Activated CD8-positive, alpha-beta memory T cell treated with anti-CD3 and anti-CD28 coated beads for 24 hours (primary cell): ENCODE measurements at places on chromosomes 1 and 21.

DNA sequence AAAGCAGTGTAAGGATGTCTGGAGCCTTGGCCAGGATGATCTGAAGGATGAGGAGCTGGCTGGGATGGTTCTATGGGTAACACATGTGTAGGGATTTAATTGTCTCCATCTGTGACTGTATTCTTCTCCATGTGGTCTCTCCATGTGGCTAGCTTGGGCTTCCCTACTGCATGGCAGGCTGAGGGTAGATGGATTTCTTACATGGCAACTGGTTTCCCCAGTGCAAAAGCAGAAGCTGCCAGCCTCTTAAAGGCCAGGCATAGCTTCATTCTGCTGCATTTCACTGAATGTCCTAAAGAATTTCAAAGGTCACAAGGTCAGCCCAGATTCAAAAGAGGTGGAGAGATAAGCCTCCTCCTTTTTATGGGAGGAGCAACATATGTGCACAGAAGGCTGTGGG, 61.7 kb downstream of the XCL2 start:
- DNase-seq: no peak

GRCh38 chr1:38009088-38009840, 3.3 kb upstream of the UTP11 start:
- peak; percentile 81 for DNase-seq

DNA sequence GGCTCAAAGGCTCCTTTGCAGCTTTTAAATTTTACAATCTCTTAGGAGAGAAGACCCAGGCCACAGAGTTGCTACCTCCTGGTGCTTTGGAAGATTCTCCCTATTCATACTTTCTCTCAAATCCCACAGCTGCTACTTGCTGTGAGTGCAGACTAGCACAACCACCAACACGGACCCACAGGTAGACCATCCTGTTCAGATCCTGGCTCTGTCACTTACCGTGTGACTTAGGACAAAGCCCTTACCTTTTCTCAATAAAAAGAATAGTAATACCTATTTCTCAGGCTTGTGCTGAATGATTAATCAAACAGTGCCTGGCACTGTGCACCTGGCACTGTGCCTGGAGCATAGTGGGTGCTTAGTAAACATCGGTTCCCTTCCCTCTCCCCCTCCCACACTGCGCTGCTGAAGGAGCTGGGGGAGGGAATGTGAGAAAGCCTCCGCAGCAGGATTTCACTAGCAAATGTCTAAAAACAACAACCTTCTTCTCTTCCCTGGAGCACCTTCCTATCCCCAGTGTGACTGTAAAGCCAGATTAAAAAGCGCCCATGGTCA, 81.7 kb downstream of the PGM1 start:
- DNase-seq: no peak

- DNase-seq: no peak
These were observed 123.6 kb downstream of the PBX1 start for GRCh38 chr1:164682570-164682969.

- DNase-seq: peak; percentile 26
These were observed 31.5 kb downstream of the IGFN1 start for GRCh38 chr1:201222125-201222524.

DNA sequence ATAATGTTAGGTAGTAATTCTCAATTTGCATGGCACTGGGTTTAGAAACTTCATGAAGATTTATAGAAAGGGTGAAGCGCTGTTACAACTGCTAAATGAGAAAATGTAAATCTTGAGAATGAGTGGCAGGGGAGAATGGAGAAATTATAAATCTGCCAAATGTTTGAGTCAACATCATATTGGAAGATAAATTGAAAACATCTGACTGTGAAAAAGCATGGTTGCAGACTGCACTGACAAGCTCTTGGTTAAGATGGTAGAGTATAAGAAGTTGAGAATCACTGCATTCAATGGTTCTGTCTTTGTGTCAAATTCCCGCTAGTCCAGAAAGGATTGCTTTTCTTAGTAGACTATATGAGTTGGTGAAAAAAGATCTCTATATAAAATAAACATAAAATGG, 113.3 kb upstream of the DUSP10 start:
- DNase-seq: no peak

DNA sequence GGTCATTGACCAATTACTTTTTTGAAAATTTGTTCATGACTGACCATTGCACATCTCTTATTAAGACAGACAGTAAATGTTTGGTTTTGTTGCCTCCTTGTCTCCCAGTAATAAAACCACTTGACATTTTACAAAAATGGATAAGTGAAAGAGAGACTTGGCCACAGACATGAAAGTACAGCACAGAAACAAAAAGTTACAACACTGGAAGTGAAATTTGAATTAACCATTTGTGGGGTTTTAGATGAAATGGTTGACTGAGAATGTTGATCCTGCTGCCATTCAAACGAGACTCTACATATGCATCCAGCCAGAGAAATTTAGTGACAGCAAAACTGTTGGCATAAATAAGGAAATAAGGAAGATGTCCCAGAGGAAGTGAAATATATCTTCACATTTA, 79.3 kb upstream of the B3GALT2 start:
- no peak for DNase-seq

GRCh38 chr1:94231746-94232145, 5.6 kb downstream of the ARHGAP29 start:
- DNase-seq: no peak

DNA sequence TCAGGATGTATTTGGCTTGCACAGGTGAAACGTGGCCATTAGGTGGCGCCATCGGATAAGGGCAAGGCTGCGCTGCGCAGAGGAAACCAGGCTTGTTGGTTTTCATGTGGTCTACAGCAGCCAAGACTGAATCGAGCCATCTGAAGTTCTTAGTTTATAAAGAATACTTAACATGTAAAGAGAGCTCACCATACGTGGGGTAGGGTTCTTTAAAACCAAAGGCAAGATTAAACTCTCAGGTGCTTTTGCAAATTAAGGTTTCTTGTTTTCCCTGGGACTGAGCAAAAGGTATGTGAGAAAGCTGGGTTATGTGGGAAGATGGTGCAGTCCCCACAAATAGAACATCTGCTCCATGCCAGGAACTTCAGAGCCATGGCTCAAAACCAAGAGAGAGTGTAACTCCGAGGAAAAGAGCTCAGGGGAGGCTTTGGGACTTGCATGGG, 9.3 kb downstream of the MASP2 start:
- peak; percentile 96 for DNase-seq

DNA sequence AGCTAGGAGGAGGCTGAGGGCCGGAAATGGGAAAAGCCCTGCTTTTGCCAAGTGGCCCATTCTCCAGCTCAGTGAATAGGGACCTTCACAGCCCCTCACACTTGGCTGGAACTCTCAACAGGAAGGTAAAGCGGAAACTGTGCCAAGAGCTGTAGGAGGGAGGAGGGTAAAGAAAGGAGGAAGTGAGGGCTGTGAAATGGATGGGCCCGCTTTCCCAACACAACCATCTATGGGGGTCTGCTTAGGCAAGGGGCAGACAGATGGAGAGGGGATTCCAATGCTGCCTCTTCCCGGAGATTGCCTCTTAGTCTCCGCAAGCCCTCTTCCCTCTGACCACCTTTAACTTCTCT, 5.2 kb downstream of the INKA2 start:
- DNase-seq: peak; percentile 41

DNA sequence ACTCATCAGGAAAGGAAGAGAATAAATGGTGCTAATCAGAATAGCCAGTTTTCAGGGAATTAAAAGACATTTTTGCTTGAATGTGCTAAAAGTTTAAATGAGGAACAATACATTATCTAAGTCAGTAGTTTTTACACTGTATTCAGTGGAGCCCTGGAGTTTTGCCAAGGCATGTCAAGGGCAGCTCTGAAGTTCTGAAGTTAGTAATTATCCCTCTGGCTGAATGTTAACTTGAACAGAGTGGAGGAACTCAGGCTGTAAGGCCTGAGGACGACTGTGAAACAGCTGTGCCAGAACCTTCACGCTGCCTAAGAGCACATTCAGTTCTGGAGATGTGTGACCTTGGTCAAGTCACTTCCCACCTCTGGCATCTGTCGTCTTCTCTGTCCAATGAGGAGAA, 68.1 kb downstream of the EDEM3 start:
- DNase-seq: no peak

GRCh38 chr1:76274302-76274701, 199.8 kb downstream of the ST6GALNAC3 start:
- no peak for DNase-seq

GRCh38 chr1:61273861-61274260, 191.5 kb downstream of the NFIA start:
- no peak for DNase-seq

DNA sequence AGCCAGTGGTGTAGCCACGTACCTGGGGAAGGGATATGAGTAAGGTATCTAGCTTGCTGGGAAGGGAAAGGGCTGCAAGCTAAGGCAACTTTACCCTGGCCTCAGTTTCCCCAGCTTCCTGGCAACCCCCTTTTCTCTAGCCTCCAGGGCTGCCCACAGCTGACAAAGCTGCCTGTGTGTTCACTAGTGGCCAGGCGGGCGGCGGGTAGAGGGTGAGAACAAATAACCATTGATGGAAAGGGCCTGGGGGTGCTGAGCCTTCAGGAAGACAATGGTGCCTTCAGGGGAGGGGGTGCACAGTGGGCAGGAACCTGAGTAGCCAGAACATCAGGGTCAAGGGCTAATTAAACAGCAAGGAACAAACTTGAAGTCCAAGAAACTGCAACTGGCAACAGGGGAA, 6.1 kb downstream of the CERS2 start:
- DNase-seq: no peak

GRCh38 chr1:214066936-214067335, 79.2 kb downstream of the PROX1 start:
- no peak for DNase-seq

DNA sequence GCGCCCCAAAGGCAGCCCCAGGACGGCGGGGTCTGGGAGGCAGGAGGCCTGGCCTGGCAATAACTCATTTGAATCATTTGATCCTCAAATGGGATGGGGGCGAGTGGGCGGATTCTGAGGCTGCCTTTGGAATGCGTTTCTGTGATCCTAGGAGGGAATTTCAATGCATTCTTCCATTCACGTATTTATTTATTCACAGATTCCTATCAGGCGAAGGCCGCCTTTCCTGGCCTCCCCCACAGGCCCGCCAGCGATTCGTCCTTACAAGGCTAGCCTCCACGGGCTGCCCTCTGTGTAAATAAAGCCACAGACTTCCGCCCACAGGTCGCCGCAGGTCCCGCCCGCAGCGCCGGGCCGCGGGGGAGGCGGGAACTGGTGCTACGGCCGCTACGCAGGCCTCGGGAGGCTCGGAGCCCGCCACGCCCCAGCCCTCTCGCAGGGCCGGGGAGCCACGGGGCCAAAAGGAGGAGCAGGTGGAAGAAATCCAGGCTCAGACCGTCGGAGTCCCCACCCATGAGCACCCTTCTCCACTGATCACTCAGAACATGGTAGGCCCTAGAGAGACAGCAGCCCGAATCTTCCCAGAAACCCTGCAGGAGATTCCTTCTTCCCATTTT, 31.3 kb upstream of the JUN start:
- DNase-seq: peak; percentile 80

DNA sequence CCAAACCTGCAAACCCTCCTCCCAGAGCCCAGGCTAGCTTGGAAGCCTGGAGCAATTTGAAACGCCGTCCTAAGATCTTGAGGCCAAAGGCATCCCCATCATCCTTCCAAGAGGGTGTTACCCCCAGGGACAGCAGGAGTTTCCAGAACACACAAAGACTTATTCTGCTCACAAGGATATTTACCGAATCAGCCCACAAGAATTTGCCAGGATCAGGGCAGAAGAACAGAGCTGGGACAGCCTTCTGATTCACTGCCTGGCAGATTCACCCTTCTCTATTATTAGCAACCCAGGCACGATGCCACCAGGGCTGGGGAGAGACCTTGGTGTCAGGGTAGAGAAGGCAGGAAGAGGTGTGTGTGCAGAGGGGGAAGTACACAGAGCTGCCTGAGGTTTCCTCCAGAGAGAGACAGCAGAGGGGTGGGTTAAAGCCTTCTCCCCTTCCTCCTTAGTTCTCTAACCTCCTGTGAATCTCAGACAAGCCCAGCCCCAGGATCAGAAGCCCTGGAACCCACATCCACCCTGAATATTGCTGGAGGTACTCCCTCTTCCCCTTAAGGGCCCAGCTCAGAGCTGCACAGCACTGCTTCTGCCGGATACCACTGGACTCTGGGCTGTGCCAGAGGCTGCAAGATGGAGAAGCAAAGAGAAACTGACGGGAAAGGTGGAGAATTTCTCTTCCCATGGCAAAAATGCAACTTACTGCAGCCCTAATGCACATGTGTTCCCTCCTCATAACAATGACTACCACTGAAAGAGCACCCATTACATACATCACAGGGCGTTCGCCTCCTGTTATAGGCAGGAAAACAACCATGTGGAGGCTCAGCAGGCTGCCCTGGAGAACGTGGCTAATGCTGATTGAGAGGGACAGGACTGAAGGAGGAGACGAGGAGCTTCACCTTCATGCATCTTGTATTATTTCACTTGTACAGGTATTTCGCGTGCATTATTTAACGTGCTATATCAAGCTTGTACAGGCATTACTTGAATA, 61.8 kb downstream of the ITPKB start:
- DNase-seq: peak; percentile 81

DNA sequence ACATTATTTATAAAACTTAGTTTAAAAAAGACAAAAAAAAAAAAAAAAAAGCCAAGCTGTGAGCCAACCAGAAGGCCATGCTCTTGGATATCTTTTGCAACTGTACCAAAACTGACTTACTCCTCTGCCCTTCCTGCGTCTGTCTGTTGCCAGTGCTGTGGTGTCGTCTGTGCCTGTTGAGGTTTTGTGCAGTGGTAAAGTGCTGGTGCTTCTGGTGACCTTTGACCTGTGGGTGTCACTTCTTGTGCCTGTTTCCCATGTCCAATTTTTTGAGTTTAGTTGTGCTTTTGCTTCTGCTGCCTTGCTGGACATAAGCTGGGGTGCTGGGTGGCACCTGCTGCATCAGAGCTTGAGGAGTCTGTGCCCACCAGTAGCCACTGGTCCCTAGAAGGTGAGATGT, 41.4 kb downstream of the RNF187 start:
- DNase-seq: no peak

DNA sequence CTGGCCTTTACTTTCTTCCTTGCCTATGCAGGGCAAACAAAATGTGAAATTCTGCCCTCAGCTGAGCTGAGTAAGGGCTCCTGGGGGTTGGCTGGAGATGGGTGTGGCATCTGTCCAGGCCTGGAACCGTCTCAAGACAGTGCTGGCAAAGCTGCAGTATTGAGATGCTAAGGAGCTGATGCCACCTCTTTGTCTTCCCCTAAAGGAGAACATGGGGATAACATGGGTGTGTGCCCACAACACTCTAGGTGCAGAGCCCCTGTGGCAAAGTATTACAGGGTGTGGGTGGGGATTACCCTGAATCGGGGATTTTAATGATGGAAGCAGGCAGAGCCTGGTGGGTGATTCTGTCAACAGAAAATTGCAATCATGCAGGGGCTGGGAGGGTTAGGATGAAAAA, 2.5 kb upstream of the ST3GAL3 start:
- DNase-seq: no peak

GRCh38 chr1:221045842-221046831, 166.9 kb downstream of the HLX start:
- DNase-seq: no peak
